ENCODE measurements at places on chromosomes 13 and 19.

GRCh38 chr19:40831502-40832430 is 18.5 kb downstream of the CYP2A6 start:
- peak; percentile 22 for DNase-seq

DNA sequence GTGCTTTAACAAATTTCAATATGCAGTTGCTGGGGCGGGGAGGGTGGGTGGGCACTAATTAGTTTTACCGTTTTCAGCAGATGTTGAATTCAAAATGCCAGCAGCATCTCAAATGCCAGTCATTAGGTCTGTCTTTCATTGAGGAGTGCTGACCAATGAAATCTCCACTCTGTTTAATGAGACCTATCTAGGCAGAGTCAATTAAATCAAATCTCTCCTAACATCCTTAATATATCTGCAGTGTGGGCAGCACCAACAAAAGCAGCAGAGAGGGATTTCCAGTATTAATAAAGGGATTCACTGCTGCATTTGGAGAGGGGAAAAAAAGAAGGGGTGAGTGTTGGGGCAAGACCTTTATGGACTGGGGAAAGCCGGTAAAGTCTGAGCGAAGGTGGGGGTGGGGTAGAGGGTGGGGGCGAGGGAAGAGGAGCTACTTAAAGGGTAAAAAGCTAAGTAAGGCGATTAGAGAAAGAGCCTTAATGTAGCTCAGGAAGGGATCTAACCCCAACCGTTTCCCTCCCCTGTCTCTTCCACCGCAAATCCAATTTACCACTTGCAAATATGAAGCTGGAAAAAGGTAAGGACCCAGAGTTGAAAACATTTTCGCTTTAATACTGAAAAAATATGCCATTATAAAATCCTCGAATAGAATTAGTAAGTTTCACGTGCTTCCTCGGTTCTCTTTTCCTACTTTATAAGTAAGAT is 4.5 kb downstream of the SLITRK1 start:
- DNase-seq = no peak

GRCh38 chr13:109610517-109610916 is 175.9 kb downstream of the IRS2 start:
- DNase-seq = no peak

DNA sequence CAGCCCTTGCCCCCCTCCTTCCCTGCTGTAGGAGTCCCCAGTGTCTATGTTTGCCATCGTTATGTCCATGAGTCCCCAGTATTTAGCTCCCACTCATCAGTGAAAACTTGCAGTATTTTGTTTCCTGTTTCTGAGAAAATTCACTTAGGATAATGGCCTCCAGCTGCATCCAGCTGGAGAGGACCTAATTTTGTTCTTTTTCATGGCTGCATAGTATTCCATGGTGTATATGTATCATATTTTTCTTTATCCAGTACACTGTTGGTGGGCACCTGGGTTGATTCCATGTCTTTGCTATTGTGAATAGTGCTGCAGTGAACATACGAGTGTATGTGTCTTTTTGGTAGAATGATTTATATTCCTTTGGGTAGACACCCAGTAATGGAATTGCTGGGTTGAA is 18.0 kb upstream of the POP4 start:
- DNase-seq = no peak

- no peak for DNase-seq
These were observed 37.1 kb upstream of the LSM14A start for GRCh38 chr19:34135054-34135800.

GRCh38 chr13:105167385-105167784 is 1368.1 kb downstream of the EFNB2 start:
- no peak for DNase-seq

DNA sequence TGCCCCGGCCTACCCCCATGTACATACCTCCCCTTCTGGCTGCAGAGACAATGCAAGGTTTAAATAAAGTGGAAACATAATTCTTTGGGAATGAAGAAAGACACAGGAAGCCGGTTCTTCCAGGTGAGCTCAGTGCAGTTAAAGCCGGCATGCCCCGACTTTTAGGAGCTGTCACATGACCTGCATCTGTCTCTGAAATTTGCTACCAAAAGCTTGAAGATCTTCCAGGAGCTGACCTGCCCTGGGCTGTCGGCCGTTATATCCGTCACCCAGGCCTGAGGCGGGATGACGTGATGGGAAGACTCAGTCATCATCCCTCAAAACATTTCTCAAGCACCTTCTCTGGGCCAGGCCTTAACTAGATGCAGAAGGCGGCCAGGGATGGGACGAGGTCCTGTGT is 10.3 kb downstream of the RAB8A start:
- no peak for DNase-seq

DNA sequence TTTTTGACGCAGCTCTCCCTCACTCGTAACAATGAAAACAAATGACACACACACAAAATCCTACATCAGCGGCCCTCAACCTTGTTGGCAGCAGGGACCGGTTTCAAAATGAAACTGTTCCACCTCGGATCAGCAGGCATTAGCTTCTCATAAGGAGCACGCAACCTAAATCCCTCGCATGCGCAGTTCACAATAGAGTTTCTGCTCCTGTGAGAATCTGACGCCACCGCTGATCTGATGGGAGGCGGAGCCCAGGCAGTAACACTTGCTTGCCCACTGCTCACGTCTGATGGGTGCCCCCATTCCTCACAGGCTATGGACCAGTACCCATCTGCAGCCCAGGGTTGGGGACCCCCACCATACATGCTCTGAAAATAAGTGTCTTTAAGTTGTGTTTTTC is 43.4 kb downstream of the DHRS12 start:
- DNase-seq = no peak

DNA sequence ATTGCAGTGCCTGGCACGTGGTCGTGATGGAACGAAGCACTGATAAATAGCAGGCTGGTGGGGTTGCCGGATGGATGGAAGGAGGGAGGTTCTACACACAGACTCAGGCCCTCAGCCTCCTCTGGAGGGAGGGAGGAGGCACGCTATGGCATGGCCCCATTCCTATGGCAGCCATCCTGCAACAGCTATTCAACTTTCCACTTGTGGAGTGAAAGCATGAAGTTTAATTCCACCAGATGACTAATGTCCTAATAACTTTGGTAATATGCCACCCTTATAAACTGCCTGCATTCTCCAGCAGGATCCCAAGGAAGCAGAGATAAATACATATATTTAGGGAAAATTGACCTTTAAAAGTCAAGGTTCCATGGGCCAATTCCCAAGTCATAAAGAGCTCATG is 92.4 kb downstream of the KL start:
- DNase-seq = no peak

DNA sequence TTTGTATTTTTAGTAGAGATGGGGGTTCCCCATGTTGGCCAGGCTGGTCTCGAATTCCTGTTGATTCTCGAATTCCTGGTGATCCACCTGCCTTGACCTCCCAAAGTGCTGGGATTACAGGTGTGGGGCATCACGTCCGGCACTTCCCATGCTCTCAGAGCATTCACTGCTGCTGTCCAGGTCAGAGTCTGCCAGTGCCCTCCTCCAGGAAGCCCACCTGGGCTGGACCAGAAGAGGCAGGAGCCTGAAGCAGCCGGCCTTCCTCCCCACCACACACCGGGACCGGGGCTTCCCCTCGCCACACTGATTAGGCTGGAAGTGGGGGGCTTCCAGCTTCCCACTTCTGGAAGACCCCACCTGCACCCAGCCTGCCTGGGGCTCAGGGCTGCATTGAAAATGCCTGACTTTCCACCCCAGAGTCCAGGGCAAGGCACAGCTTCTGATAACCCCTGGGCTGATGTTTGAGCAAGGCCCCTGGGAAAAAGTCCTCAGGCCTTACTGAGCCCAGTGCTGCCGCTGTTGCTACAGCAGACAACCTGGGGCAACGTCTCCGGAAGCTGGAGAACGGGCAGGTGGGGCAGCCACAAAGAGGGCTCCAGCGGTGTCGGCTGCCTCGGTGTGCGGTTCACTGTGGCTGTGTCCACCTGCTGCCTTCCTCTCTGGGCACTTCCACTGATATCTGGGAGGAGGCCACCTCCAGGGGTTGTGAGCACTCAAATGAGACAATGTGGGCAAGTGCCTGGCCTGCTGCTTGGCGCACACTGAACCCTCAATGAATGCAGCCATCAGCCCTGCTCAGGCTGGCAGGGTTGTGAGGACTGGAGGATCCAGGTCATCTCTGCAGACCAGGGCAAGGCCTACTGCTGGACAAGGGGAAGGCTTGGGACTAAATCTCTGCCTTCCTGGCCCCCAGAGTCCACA is 22.6 kb downstream of the CEBPA start:
- DNase-seq = peak; percentile 49

DNA sequence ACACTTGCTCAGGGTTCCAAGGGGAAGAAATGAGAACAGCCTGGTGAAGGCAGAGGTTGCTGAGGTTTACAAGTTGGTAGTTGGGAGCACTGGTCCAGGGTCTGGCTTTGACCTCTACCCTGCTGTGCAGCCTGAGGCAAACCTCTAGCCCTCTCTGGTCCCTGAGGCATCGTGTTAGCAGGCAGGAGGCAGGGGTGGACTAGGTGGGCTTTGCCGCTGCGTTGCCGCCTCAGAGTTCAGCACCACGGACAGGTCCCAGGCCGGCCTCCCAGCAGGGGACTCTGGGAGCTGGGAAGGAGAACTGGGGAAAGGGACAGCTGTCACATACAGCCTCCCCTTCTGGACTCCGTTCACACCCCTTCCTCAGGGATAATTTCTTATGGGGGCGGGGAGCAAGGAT is 3.1 kb downstream of the NCAN start:
- DNase-seq = no peak

GRCh38 chr19:48836089-48837017 is at the start of gene HSD17B14:
Gene HSD17B14 (minus strand): TSS chr19:48836491. CDS start chr19:48836411, 80 bp downstream.
- peak; percentile 34 for DNase-seq

GRCh38 chr13:108226184-108226583 is 8.0 kb downstream of the ABHD13 start:
- DNase-seq = no peak

- peak; percentile 61 for DNase-seq
These were observed 642.1 kb upstream of the ARGLU1 start for GRCh38 chr13:107209824-107210722.

- no peak for DNase-seq
These were observed 70.5 kb downstream of the GJA3 start for GRCh38 chr13:20090349-20090748.

DNA sequence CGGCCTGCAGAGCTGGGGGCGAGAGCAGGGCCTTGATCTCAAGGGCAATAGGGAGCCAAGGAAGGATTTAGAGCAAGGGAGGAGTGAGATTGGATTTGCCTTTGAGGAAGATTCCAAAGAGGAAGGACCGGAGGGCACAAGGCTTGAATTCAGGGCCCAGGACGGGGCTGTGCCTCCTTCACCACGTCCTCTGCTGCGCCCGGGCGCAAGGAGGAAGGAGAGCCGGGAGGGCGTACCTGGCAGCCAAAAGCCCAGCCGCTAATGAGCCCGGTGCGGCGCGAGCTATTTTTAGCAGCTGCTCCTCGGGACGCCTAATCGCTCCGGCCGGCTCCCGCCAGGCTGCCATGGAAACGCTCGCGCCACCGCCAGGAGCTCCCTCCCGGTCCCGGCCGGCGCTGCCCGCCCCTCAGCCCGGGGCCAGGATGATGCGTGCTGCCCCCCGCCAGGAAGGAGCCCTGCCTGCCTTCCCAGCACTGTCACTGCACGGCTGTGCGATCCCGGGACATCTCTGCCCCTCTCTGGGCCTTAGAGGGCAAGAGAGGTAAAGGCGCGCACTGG is 31.3 kb downstream of the TINCR start:
- peak; percentile 35 for DNase-seq

- peak; percentile 44 for DNase-seq
These were observed 52.2 kb downstream of the ZNF737 start for GRCh38 chr19:20513189-20513904.

DNA sequence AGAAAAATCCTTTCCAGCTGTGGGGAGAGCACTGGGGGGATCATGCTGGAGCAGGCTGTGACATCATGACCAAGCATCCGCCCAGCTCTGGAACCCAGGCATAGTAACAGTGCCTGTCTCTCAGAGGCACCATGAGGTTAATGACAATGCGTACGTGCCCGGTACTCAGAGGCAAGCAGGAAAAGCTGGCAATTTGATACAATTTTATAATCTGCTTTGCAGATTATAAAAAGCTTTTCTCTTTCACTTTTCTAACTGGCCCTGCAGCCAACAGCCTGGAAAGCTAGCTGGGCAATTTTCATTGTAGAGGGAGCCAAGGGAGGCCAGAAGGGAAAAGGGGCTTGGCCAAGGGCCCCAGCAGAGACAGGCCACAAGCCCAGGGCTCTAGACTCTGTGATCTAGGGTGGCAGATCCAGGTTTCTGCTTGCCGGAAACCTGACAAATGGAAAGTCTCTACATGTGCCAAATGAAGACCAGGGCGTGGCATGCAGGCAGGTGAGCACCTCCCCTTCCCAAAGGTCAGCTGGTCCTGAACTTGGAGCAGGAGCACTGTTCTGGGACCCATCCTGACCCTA is 22.7 kb downstream of the VRK3 start:
- DNase-seq = no peak

GRCh38 chr19:283395-283794 is 7.8 kb downstream of the PLPP2 start:
- no peak for DNase-seq

- DNase-seq = no peak
These were observed 34.6 kb upstream of the FARP1 start for GRCh38 chr13:98108341-98108740.

GRCh38 chr13:87788363-87788762 is 117.2 kb downstream of the SLITRK5 start:
- DNase-seq = no peak

- DNase-seq = peak; percentile 35
These were observed 3.1 kb downstream of the SHISA2 start for GRCh38 chr13:26048741-26049140.

GRCh38 chr13:76210262-76210661 is 574.1 kb downstream of the LMO7 start:
- no peak for DNase-seq

DNA sequence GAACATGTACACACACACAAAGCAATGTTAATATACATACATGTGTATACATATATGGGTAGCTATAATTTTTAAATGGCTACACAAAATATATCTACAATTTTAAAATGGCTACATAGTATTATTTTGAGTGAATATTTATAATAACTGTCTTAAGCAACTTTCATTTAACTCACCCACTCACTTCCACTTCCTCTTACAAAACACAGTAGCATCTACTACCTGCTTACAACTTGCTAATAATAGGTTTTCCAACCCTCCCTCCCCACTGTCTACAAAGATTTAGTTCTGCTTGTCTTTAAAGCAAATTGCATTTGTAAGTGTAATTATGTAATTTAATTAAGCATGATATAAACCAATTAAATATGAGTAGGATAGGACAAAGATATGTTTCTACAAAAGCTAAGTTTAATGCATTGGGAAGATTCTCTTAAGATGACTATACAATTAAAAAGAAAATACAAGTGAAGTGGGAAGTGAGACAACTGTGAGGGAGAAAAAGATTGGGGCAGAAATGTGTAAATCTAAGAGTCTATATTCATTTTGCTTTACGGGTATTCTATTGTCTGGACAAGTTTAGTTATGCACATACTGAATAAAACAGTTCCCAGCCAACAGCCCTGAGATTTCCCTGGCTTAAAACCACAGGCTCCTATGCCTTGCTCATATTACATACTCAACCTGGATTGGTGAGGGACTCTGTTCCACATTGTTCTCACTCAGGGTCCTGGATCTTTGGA is 583.1 kb downstream of the EFNB2 start:
- DNase-seq = no peak

Data from DMS79 treated with DMSO at 0.1 percent for 48 hours (cell line).